ENCODE measurements at places on chromosomes 11 and 22.

- no peak for DNase-seq
These were observed 109.9 kb downstream of the MICAL3 start for GRCh38 chr22:17914474-17914873.

DNA sequence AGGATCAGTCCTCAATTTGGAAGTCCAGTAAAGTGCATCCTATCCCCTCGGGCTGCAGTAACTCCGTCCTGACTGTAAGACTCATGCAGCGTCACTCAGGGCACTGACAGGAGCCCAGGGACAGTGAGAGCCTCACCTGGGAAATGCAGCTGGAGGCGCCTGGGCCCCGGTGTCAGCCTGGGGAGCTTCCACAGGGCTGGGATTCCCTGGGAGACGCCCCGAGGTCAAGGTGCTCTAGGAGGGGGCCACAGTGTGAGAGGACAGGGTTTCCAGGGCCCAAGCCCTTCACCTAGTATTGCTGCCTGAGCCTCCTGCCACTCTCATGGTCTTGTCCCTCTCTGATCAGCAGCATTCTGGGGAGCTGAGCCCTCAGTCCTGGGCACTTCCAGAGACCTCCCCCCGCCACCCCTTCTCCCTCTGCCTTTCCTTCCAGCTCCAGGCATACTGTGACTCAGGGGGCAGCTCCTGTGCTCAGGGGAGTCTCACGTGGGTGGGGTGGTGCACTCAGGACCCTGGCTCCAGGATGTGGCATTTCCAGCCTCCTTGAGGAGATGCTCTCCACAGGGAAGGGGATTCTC lies 99.1 kb upstream of the IGLL5 start:
- DNase-seq, result no peak

GRCh38 chr11:11409224-11409623 lies 56.2 kb upstream of the CSNK2A3 start:
- no peak for DNase-seq

DNA sequence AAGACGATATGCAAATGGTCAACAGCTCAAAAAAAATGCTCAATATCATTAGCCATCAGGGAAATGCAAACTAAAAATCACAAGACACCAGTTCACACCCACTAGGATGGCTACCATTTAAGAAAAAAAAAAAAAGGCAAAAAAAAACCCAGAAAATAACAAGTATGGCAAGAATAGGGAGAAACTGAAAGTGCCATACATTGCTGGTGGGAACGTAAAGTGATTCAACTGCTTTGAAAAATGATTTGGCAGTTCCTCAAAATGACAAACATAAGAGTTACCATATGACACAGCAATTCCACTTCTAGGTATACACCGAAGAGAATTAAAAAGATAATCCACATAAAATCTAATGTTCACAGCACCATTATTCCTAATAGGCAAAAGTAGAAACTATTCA lies 47.5 kb downstream of the PICALM start:
- DNase-seq, result no peak

DNA sequence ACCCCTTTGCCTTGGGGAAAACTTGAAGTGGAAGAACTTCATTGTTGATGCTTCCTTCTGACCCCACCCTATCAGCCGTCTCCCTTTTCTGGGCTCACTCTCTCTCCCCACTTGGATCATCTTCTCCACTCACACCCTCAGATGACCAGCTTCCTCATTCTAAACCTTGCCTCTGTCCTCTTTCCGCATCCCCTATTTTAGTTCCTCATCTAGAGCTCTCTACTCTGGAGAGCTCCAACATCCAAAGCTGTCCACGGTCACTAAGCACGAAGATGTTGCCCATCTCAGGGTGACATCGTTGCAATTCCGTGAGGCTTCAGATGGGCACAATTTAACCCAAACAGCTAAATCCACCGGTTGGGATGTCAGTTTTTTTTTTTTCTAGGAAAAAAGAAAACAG lies 31.6 kb upstream of the ME3 start:
- DNase-seq, result no peak

GRCh38 chr11:61610905-61611304 lies 30.0 kb upstream of the SYT7 start:
- DNase-seq, result no peak

- no peak for DNase-seq
These were observed 25.1 kb upstream of the PLAAT3 start for GRCh38 chr11:63639199-63639832.

- DNase-seq, result no peak
These were observed 58.9 kb upstream of the CLMP start for GRCh38 chr11:123253911-123254310.

DNA sequence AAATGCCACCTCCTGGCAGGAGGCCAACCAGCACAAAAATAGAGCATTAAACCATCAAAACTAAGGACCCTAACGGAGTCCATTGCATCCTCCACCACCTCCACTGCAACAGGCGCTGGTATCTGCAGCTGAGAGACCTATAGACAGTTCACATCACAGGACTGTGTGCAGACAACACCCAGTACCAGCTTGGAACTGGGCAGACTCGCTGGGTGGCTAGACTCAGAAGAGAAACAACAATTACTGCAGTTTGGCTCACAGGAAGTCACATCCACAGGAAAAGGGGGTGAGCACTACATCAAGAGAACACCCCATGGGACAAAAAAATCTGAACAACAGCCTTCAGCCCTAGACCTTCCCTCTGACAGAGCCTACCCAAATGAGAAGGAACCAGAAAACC lies 11.6 kb upstream of the TMEM45B start:
- DNase-seq, result no peak
